ENCODE measurements at places on chromosomes 1 and 21.

DNA sequence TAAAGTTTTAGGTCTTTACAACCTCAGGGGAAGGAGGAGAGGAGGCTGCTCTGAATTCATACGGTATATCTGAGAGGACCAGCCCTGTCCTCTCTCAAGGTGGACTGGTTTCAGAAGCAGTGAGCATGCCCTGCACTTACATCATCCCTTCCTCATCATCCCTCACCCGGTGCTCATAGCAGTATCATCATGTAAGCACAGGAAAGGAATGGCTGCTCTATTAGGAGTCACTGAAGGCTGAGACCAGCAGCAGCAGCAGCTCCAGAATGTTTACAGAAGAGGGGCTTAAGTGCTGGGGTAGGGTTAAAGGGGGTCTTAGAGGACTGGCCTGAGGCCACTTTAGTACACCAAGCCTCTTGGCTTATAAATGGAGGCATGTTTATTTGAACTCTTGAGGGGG, 185.9 kb downstream of the AK5 start:
- DNase-seq, result no peak

DNA sequence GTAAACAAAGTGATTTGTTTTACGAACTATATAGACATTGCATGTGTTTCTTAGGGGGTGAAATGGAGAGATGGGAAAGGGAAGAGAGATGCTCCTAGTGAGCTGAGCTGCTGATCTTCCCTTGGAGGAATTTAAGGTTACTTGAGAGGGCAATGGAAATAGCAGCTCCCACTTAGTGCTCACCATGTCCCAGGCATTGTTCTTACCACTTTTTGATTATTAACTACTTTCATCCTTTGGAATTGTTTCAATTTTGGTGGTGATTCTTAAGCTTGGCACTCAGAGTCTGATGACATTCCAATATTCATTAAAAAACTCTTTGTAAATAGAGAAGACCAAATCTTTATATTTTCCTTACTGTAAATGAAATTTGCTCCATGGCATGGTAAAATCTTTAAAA, 124.9 kb downstream of the ITSN1 start:
- DNase-seq, result no peak

DNA sequence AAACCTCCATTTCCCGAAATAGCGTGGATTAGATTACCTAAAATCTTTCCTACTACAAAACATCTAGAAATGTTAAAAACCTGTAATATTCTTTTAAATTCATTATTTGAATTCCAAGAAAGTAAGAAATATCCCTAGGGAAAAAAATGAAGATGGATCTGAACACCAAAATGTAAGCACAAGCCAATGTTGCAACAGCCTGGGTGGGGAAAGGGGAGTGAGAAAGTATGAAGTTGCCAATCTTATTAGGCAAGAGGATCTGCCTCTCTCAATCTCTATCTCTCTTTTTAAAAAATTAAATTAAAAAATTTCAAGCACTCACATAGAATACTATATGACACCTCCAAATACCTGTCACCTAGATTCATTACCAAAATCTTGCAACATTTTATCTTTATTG, 74.9 kb upstream of the IRF2BP2 start:
- DNase-seq, result no peak

DNA sequence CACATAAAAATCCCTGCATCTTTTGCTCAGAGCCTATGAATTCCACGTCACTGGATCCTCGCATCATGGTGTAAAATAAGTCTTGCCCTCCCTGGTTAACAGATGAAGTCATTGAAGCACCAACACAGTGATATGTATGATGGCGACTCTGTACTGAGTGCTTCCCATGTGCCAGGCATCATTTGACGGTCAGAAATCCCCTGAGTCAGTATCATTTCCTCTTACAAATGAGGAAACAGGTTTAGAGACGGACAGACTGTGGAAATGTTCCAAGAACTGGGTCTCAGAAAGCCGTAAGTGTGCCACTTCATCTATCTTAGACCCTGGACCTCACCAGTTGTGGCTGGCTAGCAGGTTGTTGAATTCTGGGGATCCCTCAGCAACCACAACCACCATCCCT, 5.1 kb upstream of the OLFML2B start:
- no peak for DNase-seq

- no peak for DNase-seq
These were observed 1.8 kb upstream of the NFIA start for GRCh38 chr1:61080413-61081143.

DNA sequence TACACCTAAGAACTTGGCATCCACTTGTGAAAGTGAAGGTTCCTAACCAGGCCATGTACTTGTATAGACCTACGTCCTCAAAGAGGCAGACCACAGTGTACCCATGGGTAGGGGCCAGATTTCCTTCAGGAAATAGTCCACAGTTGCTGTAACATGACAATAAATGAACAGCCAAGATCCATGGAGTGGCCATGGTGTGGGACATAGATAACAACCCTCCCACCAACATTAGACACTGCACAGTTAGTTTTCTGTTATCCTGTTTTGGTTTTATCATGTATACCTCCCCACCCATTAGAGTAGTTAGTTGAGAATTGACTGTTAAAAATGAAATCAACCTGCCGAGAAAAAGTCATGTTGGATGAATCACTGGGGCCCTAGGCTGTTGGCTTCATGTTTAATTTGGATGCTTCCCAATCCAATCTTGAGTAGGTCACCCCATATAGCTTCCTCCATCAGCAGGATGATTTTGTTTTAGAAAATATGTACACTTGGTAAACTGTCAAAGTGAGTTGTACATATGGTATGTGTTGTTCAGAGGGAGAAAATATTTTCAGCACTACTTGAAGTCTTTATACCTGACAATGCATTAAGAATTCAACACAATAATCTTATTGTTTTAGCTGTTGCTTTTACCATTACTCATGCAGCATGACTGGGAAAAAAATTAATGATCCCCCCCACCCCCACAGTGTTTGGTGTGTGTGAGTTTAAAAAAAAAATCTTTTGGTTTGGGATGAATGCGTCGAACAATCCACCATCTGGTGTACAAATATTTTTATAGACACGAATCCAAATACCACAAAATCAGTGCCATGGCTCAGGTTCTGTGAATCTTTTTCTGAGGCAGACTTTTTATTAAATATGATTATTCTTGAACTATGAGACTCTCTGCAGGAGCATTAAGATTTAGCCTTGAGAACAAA, 88.3 kb upstream of the ARHGAP29 start:
- DNase-seq, result no peak

- DNase-seq, result peak; percentile 57
These were observed 48.0 kb downstream of the H3-3A start for GRCh38 chr1:226110249-226111097.

DNA sequence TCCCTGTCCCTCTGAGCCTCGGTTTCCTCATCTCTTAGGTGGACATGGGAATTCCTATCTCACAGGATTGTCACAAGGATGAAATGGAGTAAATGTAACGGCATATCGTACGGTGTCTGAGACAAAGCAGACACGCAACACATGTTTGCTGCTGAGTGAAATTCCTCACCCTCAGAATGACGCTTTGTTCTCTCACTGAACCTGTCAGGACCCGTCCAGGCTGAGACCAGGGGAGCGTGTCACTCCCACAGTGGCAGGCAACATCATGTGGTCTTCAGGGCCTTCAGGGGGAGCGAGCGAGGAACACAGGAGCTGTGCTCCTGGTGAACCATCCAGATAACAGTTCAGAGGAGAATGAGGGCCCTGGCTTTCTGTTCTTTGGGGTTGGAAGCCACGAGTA, 74.2 kb downstream of the TOMM20 start:
- no peak for DNase-seq

DNA sequence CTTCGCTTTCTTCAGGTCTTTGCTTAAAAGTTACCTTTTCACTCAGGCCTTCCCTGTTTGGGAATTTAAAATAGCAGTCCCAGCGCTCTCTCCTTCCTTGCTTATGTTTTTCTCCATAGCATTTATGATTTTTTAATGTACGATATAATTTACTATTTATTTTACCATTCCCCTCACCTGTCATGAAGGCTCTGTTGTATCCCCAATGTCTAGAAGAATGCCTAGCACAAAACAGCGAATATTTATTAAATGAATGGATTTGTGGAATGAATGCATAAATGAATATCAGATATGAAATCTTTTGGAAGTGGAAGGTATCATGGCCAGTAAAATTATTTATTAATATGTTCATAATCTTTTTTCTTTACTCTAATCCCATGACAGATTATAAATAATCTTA, 402 bp upstream of the OSBPL9 start:
- no peak for DNase-seq

- peak; percentile 34 for DNase-seq
These were observed 995 bp downstream of the COLGALT2 start for GRCh38 chr1:184036517-184036949.

DNA sequence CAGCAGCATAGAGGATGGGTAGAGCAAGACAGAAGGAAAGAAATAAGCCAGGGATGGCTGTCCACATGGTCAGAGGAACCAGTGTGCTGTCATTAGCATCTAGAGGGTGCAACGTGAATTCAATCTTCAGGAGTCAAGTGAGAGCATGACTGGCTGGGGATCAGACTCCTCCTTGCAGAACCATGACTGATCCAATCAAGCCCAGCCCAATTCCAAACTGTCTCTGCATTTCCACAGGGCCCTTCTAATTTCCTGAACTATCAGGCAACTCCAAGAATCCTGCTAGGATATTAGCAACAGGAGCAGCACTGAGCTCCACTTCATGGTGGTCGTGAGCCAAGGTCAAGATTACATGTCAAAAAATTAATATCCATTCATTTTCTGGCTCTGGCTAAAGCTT, 166.8 kb upstream of the CAMK1G start:
- no peak for DNase-seq

- DNase-seq, result no peak
These were observed 161.4 kb downstream of the UCK2 start for GRCh38 chr1:165988817-165989216.

DNA sequence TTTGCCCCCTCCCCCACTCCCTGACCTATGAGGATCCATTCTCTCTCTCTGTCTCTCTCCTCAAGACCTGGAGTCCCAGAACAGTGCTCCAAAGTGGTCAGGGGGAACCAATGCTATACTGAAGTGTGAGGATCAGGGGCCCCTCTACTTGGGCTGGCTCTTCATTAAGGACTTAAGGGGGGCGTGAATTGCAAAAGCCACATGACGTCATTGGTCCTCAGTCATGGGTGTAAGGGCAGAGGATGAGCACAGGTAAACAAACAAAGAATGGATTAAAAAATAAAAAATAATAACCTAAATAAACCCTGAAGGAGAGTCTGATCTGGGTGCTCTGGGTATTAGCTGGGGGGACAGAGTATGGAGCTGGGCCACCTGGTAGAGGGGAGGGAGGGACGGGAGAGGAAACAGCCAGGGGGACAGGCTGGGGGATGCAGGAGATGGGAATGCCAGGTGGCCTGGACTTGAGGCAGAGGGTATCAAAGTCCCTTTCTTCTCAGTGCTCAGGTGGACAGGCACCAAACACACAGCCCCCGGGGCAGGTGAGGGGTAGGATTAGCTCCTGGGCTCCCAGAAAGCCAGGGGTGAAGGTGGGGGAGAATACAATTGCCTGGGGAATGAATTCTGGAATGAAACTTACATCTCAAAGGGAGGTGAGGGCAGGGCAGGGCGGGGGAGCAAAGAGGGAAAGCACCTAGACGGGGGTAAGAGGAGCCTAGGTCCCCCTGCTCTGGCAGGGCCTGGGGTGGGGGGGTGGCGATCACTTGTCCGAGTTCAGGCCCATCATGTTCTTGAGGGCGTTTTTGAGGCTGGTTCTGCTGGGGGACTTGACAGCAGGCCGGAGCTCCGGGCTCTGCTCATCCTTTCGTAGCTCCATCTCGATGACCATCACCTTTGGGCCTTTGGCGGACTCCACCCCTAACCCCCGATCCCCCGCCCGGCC, 4.6 kb downstream of the MPZ start:
- no peak for DNase-seq

GRCh38 chr1:93350322-93350721, 4.6 kb downstream of the DR1 start:
- no peak for DNase-seq

GRCh38 chr1:50523548-50523947, 100.3 kb upstream of the DMRTA2 start:
- DNase-seq, result no peak

DNA sequence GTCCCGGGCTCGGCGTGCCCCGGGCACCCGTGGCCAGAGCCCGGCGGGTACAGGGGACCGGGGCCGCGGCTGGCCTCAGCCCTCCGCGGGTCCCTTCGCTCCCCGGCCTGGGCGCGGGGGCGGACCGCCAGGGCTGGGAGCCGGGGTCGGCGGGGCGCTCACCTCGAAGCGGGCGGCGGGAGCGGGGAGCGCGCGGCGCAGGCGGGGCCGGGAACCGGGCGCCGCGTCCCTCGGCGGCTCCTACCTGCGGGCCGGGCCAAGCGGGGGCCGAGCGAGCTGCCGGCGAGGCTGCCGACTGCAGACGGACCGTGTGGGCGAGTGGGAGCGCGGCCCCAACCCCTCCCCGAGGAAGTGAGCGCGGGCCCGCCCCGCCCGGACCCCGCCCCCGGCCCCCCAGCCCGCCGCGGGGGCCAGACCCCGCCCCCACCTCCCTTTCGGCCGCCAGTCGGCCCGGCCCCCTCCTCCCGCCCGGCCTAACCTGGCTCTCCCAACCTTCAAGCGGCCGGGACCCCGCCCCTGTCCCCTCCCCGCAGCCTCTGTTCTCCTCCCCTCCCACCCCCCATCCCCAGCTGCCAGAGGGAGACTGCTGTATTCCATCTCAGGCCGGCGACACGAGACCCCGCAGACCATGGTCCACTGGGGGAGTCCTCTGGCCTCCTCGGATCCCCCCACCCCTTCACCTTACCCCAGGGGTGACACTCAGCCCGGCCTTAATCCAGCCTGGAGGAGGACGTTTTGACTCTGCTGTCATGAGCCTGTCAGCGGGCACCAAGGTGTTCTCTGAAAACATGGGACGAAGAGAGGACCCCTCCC, at the start of gene FHL3:
Gene FHL3 (minus strand): TSS at position 320 of the 813 bp plus-strand sequence. CDS start 6,102 bp downstream, outside the sequence.
- DNase-seq, result peak; percentile 54

GRCh38 chr1:204207136-204207616, 6.6 kb downstream of the GOLT1A start:
- peak; percentile 86 for DNase-seq

GRCh38 chr1:223031733-223032601, 111.1 kb downstream of the TLR5 start:
- DNase-seq, result no peak

- no peak for DNase-seq
These were observed 95.3 kb downstream of the ADARB1 start for GRCh38 chr21:45169682-45170081.

DNA sequence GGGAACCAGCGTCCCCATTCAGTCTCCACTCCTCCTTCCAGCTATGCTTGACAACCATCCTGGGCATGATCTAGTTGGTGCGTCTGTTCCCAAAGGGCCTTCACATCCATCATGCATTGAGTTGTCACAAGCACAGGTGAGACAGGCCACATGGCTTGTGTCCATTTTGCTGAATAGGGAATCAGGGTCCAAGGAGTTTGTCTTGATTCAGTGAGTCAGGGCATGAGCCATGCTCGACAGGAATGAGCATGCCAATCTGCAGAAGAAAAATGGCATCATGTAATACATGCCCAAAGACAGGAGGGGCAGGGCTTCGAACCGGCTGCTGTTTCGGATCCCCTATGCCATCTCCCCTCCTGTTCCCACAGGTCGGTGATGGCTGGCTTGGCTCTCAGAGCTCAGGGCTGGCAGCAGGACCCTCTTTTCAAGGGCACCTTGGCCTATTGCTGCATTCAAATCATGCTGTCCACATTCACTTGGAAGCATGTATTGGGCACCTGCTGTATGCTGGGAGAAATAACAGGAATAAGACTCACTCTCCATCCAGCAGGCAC, 44.5 kb downstream of the PKP1 start:
- DNase-seq, result no peak

GRCh38 chr21:36847189-36847588, 119.3 kb downstream of the HLCS start:
- no peak for DNase-seq

GRCh38 chr1:202311875-202312635, 29.7 kb downstream of the UBE2T start:
- DNase-seq, result no peak

GRCh38 chr1:10517677-10517982, 42.9 kb downstream of the PEX14 start:
- DNase-seq, result no peak
